ENCODE measurements at places on chromosomes 4 and X.
A peak's percentile ranks its signal among the peaks of the same experiment; 100 is the strongest.

DNA sequence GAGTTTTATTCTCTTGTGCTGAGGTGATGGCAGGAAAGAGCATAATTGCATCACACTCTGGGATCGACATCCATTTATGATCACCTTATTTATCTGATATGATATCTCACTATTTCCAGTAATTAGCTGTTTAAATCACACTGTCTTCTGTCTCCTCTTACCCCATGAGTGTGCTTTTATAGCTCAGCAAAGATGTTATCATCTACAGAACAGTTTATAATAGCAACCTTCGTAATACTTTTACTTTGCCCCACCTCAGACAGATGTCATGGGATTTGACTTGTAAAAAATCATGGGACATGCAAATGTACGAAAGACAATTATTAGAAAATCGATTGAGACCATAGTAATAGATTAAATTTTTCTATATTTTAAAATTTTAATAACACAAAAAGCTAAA lies 1122.3 kb upstream of the PCDH10 start:
- no peak for DNase-seq

DNA sequence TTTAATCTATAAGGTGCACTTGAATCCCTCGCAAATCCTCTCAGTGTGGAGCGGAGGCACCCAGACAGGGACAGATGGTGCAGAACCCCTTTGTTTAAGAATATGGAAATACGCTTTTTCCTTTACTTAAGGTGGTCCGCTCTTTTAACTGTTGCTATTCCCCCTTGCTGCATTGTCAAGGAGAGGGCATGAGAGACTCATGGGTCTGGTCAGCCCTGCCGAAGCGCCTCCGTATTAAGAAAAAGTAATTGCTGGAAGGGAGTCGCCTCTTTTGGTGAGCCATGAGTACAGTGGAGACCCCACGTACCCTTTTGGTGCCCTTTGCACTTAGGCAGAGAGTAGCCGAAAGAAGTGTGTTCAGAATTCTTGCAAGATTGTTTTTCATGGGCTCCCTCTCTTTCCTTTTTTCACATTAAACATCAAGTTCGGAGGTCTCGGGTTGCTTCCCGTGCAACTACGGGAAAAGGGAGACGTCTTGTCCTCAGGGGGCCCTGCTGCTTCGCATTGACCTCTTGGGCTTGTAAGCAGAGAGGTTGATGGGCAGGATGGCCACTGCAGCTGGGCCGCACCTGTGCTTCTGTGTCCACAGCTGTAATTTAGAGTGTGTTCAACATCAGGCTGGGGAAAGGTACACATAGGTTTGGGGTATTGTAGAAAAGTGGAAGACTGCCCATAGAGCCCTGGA lies 109.6 kb downstream of the SPRY1 start:
- DNase-seq: no peak

DNA sequence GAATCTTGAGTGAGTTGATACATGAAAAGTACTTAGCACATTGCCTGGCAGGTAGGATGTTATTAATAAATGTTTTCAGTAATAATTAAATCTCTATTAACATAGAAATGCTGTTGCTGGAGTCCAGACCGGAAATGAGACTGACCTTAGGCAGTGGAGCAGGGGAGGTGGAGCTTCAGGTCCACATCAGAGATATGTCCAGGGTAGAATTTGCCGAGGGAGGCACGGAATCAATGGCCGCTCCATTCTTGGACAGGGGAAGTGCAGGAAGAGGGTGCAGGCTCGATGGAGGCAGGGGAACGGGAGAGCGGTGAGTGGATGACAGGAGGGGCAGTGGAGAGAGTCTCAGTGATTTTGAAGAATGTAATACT lies 107.3 kb downstream of the GATB start:
- no peak for DNase-seq

GRCh38 chr4:911221-911751 lies 20.8 kb downstream of the GAK start:
- no peak for DNase-seq

DNA sequence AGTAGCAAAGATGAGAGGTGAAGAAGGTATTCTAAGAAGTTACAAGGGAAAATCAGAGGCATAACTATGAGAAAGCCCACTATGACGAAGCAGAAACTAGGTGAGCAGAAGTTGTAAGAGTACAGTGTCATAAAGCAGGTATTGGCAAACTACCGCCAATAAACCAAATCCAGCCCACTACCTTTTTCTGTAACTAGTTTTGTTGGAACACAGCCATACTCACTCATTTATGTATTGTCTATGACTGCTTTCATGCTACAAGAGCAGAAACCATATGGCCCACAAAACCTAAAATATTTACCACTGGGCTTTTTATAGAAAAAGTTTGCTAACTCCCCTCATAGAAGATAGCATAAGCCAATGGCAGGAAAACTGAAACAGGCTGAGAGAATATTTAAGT lies 31.8 kb upstream of the ZCCHC13 start:
- DNase-seq: no peak

- no peak for DNase-seq
These were observed 246.2 kb upstream of the PITX2 start for GRCh38 chr4:110869114-110869513.

- no peak for DNase-seq
These were observed 53.0 kb downstream of the SEPTIN11 start for GRCh38 chr4:77002321-77003107.

- no peak for DNase-seq
These were observed 735.8 kb downstream of the RPA4 start for GRCh38 chrX:97619499-97619898.

- no peak for DNase-seq
These were observed 840.6 kb downstream of the NLGN4X start for GRCh38 chrX:5388087-5388486.

- no peak for DNase-seq
These were observed 185.0 kb upstream of the FAM241A start for GRCh38 chr4:111960241-111960667.

DNA sequence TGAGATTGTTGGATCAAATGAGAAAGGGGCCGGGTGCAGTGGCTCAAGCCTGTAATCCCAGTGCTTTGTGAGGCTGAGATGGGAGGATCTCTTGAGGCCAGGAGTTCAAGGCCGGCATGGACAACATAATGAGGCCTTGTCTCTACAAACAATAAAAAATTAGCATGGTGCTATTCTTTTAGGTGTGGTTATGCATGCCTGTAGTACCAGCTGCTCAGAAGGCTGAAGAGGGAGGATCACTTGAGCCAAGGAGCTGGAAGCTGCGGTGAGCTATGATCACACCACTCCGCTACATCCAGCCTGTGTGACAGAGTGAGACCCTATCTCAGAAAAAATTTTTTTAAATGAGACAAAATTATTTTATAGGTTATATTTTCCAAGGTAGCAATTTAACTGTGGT lies 49.7 kb upstream of the TMEM150C start:
- no peak for DNase-seq

DNA sequence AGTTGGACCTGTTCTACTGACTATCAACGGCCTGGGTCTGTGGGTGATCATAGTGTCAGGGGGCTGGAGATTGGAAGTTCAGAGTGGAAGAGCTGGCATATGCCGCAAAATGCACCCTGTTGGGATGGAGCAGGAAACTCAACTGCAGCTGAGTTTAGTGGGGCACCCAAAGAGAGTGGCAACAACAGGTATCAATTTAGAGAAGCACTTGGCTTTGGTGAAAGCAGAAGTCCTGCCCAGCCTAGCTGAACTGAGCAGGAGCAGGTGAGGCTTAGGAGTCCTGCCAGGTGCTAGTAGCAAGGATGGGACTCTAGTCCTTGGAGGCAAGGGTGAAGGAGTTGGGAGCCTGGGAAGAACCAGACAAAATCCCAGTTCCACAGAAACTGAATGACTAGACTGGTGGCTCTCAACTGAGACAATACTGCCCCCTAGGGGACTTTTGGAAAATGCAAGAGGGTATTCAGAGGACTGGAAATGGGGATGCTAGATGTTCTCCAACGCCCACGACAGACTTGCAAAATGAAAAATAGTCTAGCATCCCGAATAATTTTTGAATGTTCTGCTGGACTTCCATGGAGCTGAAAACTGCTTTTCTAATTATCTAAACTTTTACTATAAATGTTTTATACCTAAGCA lies 49.4 kb downstream of the RTL9 start:
- DNase-seq: peak; percentile 49

DNA sequence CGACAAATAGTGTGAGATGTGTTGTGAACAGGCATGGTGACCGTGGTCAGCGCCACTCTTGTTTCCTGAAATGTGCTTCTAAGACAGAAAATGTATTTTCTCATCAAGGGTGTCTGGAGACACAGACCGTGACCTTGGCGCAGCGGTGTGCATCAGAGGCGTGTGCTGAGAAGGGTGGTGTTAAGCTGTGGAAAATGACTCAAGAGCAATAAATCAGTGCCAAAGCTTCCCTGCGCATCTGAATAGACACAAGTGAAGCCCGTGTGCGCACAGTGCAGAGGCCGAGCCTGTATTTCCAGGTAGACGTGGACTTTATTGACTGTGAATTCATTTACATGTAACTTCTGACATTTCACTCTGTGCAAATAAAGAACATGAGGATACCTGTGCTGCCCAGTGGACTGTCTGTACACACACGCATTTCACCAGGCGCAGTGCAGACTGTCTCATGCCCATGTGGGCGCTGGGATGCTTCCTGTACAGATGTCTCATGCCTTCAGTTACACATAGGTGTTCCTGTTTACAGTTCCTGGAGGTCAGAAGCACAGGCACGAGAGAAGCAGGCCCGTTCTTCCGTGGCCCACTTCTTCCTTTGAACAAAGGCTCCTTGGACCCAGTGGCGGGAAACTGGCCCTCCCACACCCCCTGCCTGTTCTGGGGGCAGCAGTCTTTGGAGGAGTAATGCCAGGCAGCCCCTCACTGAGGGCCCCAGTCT lies 31.9 kb downstream of the NSG1 start:
- DNase-seq: no peak

GRCh38 chr4:7843831-7844593 lies 95.6 kb downstream of the AFAP1 start:
- peak; percentile 79 for DNase-seq

DNA sequence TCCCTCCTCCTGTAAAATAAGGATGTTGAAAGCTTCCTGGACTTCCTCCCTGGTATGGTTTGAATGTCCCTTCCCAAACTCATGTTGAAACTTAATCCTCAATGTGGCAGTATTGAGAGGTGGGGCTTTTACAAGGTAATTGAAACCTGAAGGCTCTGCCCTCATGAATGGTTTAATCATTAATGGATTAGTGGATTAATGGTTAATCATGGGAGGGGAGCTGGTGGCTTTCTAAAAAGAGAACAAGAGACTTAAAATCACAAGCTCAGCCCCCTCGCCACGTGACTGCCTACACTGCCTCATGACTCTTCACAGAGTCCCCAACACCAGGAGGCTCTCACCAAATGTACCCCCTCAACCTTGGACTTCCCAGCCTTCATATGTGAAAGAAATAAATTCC lies 124.6 kb upstream of the ANXA3 start:
- no peak for DNase-seq

- no peak for DNase-seq
These were observed 47.5 kb upstream of the IGFBP7 start for GRCh38 chr4:57157596-57158137.

DNA sequence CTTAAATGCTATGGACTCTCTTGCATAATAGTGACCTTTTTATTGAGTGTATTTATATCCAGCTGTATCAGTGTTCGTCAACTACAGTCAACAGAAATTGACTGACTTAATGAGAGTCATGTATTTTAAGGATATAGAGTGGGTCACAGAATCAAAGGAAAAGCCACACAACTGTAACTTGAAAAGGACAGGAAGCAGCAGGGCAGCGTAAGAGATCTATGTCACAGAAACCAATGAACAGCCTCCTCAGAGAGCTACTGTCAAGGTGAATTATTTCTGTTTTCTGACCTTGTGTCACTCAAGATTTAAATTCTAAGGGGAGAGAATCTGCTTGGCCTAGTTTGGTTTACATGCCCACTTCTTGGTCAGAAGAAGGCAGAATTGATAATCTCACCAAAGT lies 94.1 kb upstream of the FRAS1 start:
- DNase-seq: no peak

GRCh38 chr4:4991541-4992099 lies 27.6 kb downstream of the CYTL1 start:
- DNase-seq: no peak

DNA sequence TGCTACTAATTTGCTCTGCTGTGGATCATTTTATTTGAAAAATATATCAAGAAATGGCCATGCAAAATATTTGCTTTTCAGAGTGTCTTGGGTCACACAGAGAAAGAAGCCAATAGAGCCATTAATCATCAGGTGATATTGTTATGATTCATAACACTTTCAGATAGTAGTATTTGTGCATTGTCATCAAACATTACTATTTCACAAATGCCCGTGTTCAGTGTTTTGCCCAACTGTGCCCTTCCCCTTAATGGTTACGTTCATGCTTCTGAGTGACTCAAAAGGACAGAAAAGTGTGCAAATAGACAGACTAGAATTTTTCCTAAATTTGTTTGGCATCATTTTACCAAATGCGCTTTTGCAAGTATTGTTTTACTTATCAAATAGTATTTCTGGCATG lies 46.5 kb downstream of the PHOX2B start:
- no peak for DNase-seq

- DNase-seq: no peak
These were observed 147.0 kb upstream of the NOCT start for GRCh38 chr4:138868562-138868961.

DNA sequence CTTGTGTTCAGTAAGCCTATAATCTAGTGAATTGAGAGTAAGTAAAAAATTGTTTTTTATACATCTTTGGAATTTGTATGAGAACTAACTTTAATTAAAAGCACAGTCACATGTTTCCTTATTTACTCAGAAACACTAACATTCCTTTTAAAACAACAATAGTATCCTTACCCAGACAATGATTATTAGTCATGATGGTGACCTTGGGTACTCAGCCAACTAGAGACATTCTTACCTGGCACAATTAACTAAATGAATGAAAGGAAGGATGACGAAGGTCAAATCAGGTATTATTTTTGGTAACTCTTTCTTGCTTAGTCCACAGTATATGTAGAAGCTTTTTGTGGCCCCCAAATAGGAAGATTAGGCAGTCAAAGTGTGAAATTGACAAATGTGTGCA lies 901.0 kb downstream of the FAT4 start:
- no peak for DNase-seq

- DNase-seq: no peak
These were observed 36.3 kb downstream of the ATRX start for GRCh38 chrX:77749695-77750094.

- peak; percentile 91 for DNase-seq
These were observed at the start of gene SCARB2 for GRCh38 chr4:76213415-76214176. TSS of gene SCARB2 (minus strand) at chr4:76213824. CDS start at chr4:76213543, 281 bp downstream.
